LNCaP clone FGC (cell line): ENCODE measurements at places on chromosomes 16 and 17.

GRCh38 chr17:65418622-65419021 is 142.8 kb downstream of the AXIN2 start:
- no peak for DNase-seq

DNA sequence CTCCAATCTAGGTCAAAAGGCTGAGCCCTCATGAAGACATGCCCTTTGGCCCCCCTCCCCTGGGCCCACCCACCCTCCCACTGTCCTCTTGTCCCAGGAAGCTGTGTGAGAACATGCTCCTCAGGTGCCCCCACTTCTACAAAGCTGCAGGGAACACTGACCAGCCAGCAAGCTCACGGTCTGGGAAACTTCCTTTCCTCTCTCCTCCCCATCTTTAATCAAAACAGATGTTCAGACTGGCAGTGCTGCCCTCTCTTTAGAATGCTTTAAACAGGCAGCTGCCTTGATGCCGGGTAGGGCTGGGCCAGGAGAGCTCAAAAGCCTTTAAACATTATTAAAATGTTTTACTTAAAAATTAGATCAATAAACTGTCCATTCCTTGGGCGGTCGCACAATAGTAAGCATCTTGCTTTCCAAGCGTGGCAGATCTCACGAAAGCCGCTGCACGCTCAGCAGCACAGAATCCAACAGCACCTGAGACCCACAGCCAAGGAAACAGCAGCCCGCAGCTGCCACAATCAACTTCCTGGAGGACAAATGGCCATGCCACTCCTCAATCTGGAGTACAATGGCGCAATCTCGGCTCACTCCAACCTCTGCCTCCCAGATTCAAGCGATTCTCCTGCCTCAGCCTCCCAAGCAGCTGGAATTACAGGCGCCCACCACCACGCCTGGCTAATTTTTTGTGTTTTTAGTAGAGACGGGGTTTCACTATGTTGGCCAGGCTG is 399.2 kb downstream of the SLC39A11 start:
- DNase-seq = no peak

- no peak for DNase-seq
These were observed 24.8 kb downstream of the CCR7 start for GRCh38 chr17:40540448-40540847.

DNA sequence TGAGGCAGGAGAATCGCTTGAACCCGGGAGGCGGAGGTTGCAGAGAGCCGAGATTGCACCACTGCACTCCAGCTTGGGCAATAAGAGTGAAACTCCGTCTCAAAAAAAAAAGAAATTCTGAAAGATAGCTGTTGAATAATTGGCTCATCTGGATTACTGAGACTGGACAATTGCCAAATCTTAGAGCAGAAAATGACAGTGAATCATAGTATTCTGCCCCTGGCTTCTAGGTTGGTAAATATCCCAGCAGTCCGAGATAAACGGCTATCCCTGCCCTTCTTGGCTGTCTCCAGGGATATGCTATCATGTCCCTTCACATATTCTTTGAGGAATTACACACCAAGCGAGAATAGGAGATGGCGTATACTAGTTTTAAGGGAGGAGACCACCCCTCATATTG is 35.5 kb upstream of the METTL16 start:
- DNase-seq = no peak

- DNase-seq = no peak
These were observed 58.8 kb upstream of the RHBDL3 start for GRCh38 chr17:32206861-32207260.

GRCh38 chr17:6787081-6787693 is 11.2 kb downstream of the FBXO39 start:
- DNase-seq = no peak

- DNase-seq = no peak
These were observed 725 bp upstream of the WNT9B start for GRCh38 chr17:46850688-46851028.

- no peak for DNase-seq
These were observed 1.4 kb upstream of the LHX1 start for GRCh38 chr17:36935671-36936454.

- DNase-seq = no peak
These were observed 2.7 kb downstream of the COTL1 start for GRCh38 chr16:84614968-84615813.

DNA sequence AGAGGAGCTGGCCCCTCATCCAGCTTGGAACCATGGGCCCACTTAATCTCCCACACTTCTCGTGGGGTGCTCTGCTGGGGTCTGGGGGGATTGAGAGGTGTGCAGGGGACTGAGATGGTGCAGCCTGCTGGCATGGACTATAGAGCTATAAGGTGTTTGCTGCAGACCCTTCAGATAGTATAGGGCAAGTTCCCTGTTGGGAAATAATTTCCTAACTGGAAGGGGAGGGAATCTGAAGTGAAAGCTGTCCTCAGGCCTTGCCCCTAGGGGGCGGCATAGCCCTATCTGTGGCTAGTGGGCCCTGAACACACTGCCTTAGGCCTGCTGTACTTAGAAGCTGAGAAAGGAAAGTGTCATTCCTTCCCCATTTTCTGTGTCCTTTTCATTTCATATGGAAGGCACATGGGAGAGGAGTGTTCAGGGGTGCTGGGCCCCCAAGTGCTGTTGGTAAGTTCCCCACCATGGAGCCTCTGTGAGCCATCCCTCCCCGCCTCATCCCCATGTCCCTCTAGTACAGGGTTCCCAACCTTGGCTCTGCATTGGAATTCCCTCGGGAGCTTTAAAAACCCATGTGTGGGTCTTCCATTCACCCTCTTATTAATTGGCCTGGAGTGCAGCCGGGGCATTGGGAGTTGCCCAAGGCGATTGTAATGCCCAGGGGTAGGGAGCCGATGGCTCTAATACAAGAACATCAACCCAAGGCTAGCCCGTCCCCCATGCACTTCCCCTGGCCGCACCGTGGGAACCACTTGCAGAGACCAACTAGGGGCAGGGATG is 19.7 kb downstream of the GOSR2 start:
- no peak for DNase-seq

DNA sequence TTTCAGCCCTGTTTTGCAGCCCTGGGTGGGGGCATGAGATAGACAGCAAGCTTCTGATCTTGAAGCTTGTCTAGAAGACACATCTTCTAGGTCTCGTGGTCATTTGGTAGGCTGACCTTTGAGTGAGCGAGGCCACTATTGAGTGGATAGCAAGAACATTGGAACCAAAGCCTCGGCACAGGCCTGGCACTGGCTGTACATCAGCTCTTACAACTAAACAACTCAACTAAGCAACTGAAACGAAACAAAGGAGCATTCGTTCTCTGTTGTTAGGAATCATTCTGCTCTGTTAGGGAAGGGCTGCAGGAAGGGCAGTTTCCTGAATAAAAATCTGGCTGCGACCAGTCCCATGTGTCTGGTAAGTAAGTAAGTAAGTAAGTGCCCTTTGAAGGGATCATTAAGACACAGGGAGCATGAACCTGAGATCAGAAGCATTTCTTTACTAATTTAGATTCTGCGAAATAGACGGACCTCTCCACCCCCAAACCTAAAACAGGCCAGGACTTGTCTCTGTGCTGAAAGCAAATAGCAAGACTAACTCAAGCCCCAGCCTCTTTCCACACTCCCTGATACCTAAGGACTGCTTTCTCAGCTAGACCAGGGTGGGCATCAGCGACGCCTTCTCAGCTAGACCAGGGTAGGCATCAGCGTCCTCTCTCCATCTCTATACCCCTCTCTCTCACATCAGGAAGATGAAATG is 22.7 kb downstream of the CYB561 start:
- no peak for DNase-seq

DNA sequence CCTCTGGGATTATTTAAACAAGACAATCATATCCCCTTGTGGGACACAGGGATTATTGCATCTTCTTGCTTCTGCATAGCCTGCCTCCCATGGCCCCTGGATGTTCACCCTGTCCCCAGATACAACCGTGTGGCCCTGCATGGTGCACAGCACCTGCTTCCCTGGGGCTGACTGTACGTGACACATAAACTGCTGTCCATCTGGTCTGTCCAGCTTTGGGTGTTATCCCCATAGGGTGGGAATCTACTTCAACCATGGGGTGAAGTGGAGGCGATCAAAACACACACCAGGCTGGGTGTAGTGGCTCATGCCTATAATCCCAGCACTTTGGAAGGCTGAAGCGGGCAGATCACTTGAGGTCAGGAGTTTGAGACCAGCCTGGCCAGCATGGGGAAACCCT is 138.8 kb downstream of the XYLT1 start:
- DNase-seq = no peak

DNA sequence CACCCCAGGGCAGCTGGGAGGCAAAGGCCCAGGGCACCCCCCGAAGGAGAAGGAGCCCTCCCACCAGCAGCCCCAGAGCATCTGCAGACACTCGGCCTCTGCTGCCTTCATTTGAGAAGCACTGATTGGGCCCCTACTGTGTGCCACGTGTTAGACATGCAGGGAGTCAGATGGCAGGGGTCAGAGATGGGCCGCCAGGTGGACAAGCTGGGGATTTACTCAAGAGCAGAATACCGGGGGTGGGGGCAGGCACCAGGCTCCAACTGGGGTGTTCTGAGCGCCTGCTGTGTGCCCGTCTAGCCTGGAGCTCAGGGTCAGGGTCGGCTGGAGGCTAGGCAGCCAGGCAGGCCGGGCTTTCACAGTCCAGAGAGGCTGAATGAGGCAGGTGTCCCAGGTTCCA is 18.7 kb downstream of the TPSG1 start:
- DNase-seq = no peak

GRCh38 chr16:73047536-73048291 is at the start of gene ZFHX3:
TSS of gene ZFHX3 (minus strand) at chr16:73048128. CDS start at chr16:72960145, 87,983 bp downstream.
- peak; percentile 85 for DNase-seq

DNA sequence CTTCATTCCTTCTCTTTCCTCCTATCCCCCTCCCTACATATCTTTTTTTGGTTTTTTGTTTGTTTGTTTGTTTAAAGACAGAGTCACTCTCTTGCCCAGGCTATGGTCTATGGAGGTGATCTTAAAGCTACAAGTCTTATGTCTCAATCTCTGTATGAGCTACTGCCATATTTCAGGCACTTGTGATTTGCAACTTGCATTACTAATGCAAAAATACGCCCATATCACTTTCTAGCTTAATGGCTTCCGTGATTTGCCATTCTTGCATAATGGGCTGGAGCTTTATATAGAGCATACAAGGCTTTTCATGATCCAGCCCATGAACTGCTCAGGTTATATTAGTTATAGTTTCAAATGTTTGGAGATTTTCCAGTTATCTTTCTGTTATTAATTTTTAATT is 7.5 kb downstream of the CFAP97D1 start:
- no peak for DNase-seq

DNA sequence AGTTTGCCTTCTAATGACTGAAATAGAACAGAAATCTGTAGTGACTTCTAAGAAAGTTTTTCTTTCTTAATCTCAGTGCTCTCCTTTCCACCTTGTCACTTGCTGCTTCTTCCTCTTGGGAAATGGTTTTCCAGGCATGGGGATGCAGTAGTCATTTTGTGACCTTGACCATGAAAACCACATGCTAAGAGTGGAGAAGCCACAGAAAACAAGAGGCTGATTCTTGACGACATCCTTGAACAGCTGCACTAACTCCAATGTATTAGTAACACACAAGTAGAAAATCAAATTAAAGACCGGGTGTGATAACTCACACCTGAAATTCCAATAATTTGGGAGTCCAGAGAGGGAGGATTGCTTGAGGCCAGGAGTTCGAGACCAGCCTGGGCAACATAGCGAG is 15.5 kb upstream of the USP31 start:
- no peak for DNase-seq

DNA sequence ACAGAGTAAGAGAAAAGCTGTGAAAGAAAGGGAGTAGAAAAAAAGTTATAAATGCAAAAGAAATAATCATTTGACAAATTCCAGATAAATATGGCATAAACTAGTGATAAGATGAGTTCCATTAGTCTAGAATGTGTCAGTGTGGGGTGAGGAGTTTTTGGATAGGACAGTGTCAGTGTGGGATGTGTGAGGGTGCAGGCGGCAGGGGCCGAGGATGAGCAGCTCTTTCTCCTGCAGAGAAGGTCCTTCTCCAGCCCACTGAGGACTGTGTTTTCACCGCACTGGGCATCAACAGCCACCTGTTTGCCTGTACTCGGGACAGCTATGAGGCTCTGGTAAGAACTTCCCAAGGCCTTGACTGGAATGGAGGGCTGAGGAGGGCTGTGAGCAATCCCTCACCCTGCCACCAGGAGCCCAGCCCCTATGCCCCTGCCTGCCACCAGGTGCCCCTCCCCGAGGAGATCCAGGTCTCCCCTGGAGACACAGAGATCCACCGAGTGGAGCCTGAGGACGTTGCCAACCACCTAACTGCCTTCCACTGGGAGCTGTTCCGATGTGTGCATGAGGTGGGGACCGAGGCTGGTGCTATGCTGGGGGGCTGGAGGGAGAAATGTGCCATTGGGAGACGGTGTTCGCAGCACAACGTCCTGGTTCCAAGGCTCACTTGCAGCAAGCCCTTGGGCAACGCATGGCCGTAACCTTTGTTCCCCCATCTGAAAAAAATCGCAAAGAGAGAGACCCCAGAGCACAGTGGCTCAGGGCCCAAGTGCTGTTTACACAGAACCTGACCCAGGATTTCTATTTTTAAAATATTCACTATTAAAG is 13.1 kb downstream of the RAPGEFL1 start:
- DNase-seq = no peak

GRCh38 chr17:80005360-80006338 is 30.0 kb downstream of the TBC1D16 start:
- no peak for DNase-seq

GRCh38 chr17:64107500-64108236 is 22.3 kb downstream of the ERN1 start:
- DNase-seq = peak; percentile 91

GRCh38 chr17:10821054-10821453 is 16.8 kb downstream of the PIRT start:
- no peak for DNase-seq

GRCh38 chr16:12646098-12646489 is 157.6 kb downstream of the CPPED1 start:
- no peak for DNase-seq

- DNase-seq = no peak
These were observed 7.1 kb downstream of the HAPSTR1 start for GRCh38 chr16:9098377-9099090.

DNA sequence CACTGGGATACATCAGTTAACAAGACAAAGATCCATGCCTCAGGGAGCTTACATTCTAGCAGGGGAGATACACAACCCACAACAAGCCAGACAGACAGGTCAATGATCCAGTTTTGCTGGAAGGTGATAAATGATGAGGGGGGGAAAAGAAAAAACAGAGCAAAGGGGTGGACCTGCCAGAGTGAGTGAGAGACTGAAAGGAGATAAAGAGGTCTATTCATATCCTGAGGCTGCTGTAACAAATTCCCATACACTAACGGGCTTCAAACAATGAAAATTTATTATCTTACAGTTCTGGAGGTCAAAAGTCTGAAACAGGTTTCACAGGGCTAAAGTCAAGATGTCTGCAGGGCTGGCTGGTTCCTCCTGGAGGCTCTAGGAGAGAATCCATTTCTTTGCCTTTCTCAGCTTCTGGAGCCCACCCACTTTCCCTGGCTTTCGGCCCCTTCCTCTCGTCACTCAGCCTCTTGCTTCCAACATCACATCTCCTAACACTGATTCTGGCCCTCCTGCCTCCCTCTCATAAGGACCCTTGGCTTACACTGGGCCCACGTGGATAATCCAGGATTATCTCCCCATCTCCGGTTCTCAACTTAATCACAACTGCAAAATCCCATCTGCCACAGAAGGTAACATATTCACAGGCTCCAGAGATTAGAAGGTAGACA is 81.5 kb downstream of the GAS7 start:
- no peak for DNase-seq

- no peak for DNase-seq
These were observed at the start of gene SENP3 for GRCh38 chr17:7561589-7562207. TSS of gene SENP3 (plus strand) at chr17:7561919. CDS start at chr17:7563077, 1,158 bp downstream.
